NCI-H187 treated with DMSO at 0.1 percent for 48 hours (cell line): ENCODE measurements at places on chromosomes 5 and 9.

DNA sequence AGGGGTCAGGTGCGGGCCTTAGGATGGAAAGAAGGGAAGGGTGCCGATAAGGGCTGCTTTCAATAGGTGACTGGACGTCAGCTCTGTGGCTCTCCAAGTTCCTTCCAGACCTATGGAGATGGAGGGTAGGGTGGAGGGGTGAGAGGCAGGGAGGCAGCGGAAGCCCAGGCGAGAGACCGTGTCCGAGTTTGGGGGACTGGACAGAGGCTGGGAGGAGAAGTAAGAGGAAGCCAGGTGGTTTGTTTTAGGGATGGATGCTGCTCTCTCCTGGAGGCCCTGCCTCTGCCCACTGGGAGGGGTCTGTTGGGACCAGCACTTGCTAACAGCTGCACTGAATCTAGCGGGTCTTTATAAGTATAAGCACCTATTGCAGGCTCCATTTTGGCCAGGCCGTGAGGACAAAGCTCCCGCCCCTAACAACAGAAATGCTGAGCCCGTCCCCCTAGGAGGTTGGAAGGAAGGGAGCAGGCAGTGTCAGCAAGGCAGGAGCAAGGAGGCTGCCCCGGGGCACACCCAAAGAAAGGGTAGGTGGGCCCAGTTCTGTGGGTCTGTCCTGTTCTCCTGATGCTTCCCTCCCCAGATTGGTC is 167.5 kb downstream of the DAB2IP start:
- DNase-seq, result no peak

DNA sequence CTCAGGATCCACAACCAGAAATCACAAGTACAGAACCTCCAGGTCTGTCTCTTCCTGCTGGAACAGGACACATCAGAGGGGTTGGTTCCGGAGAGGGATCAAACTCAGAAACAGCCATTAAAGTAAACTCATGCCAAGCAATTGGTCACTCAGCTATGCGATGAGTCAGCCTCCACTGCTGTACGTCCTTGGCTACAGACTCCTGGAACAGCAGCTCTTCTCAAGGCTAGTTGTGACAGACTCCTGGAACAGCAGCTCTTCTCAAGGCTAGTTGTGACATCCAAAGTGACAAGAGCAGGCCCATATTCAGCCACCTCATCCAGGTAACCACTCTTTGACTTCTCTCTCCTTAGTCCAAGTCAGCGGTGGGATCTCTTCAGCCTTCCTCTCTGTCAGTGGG is at the start of gene SPINK13:
Gene SPINK13 (plus strand): TSS at position 229 of the 400 bp plus-strand sequence. CDS start 1,279 bp downstream, outside the sequence.
- DNase-seq, result no peak

GRCh38 chr5:172533399-172534228 is 79.3 kb upstream of the SH3PXD2B start:
- DNase-seq, result no peak

- DNase-seq, result no peak
These were observed 962 bp upstream of the NR6A1 start for GRCh38 chr9:124771867-124772679.

DNA sequence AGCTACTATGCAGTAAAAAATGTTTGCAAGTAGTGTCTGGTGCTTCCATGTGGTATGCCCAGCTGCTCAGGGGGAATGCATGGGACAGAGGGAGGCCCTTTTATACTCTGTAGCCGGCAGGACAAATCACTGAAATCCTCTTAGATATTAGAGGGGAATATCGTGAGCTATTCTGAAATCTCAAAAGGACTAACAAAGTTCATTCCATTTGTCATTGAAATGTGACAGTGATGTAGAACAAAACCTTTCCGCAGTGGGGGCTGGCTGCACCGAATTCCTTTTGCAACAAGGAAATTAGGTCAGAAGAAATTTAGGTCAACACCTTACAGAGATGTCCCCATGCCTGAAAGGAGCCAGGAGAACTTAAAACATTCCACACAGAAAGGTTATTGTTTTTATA is 72.4 kb upstream of the MEF2C start:
- no peak for DNase-seq

DNA sequence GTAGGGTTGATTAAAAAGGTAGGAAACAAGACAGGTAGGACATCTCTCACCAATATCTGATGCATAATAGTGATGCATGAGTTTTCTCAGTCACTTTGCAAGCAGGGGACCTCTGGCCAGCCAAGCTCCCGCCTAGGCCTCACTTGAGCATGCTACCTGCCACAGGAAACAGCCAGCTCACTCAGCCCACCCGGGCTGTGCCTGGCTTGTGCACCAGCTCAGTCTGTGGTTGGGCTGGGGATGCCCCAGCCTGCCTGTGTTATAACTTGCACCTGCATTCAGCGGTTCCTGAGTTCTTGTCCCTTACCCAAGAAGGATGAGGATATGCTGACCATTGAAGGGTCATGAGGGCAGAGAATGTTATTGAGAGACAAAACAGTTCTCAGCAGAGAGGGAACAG is 172.8 kb upstream of the PLCXD3 start:
- no peak for DNase-seq
